ENCODE measurements at places on chromosomes 16 and 17.

- DNase-seq, result no peak
These were observed 98.4 kb downstream of the MAP2K6 start for GRCh38 chr17:69512946-69513345.

DNA sequence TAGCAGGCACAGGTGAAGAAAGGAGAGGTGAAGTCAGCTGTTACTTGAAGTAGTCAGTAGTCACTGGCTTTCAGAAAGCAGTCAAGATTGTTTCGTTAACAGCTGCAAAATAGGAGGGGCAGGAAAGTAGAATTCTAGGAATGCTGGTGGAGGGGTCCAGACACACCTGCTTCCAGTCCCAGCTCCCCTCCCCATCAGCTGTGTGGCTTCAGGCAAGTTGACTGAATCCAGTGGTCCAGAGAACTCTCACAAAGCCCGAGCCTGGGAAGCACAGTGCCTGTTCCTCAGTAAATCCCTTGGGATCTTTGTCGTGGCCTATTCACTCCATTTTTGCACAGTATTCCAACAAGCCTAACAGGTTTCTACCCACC lies 4.6 kb upstream of the SOCS1 start:
- no peak for DNase-seq

- DNase-seq, result no peak
These were observed 26.6 kb downstream of the MXRA7 start for GRCh38 chr17:76683921-76684745.

GRCh38 chr17:56978441-56979090 lies 635 bp downstream of the SCPEP1 start:
- no peak for DNase-seq

GRCh38 chr16:85847036-85847435 lies 47.5 kb downstream of the COX4I1 start:
- DNase-seq, result no peak

GRCh38 chr17:75020331-75021110 lies 8.1 kb downstream of the MRPL58 start:
- DNase-seq, result no peak

GRCh38 chr17:45326626-45327025 lies 9.8 kb upstream of the MAP3K14 start:
- DNase-seq, result no peak

- DNase-seq, result no peak
These were observed 910 bp upstream of the RAMP2 start for GRCh38 chr17:42759982-42760651.

DNA sequence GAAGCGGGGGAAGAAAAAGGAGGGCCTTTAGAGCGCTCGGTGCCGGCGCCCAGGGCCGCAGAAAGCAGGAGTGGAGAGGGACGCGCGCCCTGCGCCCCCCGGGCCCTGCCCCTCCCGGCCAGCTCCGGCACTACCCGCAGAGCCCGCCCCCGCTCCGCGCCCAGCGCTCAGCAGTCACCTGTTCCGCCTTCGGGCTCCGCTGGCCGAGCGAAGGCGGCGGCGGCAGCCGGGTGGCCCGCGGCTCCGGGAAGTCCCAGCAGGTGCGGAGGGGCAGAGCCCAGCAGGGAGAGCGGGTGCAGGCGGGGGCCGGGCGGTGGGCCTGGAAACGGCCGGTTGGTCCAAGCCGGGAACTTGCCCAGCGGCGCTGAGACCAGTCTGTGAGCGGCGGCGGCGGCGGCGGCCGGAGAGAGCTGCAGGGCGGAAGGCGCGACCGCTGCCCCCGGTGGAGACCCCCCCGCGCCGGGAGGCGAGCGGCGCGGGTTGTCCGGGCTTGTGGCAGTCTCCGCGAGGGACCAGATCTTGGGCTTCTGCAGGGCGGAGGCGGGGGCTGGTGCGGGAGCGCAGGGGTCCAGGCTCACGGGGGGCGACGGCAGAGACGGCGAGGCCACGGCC lies 2.2 kb downstream of the IRX3 start:
- no peak for DNase-seq

- DNase-seq, result no peak
These were observed 10.1 kb upstream of the KRT28 start for GRCh38 chr17:40809721-40810421.
